ENCODE measurements at places on chromosomes 2 and 18.

- DNase-seq, result no peak
These were observed 107.6 kb downstream of the NRP2 start for GRCh38 chr2:205789906-205790305.

GRCh38 chr2:126898636-126899035 lies at the start of gene TEX51:
Gene TEX51, plus strand, starts transcription at chr2:126898890. Its CDS starts 29 bp downstream, at chr2:126898919.
- DNase-seq, result no peak

- no peak for DNase-seq
These were observed 10.5 kb upstream of the TNS1 start for GRCh38 chr2:218013289-218013688.

- DNase-seq, result no peak
These were observed 102.0 kb upstream of the TMEM200C start for GRCh38 chr18:5997361-5997760.

DNA sequence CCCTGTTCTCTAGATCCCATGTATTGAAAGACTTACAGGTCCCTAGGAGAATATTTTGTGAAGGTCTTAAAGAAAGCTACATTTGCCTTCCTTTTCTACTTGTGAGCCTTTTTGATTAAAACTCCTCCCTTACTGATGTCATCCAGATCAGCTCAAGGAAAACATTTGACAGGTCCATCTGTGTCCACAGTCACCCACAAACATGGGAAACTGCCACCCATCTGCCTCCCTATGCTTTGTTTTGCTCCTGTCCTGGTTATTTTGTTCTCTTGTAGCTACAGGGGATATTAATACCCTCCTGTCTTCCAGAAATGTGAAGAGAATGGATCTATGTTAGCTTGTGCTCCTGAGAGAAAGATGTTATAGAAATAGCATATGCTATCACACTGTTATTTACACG lies 203.6 kb upstream of the GALNT5 start:
- no peak for DNase-seq

DNA sequence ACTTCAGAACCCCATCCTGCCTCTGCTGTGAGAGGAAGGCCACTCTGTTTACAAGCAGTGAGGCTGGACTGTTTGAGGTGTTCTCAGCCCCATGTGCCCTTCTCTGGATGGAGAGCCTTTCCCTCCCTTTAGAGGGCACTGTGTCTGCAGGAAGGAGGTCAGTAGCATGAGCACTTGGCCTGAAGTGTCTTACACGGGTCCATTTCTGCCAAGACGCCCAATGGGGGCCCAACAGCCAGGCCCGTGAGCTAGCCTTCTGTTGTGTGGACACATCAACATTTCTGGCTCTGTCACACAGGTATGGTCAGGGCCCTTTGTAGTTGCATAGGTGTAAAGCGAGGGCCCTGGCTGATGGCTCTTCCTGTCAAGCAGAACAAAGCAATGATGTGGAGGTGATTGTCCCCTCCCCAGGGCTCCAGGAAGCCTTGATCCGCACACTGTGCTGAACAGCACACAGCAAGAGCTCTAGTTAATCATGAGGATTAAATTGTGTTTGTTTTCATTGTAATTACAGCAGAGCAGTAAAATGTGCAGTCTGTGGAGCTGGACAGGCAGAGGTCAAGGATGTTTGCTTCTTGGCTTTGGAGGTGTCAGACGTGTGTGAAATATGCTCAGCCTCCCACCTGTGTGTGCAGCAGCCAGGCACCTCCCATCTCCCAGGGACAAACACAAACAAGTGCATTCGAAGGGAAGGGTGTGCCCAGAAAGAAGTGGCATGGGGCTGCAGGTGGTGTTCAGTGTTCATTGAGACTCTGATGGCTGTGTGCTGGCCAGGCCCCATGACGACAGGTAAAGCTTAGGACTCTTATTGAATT lies 132.1 kb downstream of the SH3RF3 start:
- no peak for DNase-seq

DNA sequence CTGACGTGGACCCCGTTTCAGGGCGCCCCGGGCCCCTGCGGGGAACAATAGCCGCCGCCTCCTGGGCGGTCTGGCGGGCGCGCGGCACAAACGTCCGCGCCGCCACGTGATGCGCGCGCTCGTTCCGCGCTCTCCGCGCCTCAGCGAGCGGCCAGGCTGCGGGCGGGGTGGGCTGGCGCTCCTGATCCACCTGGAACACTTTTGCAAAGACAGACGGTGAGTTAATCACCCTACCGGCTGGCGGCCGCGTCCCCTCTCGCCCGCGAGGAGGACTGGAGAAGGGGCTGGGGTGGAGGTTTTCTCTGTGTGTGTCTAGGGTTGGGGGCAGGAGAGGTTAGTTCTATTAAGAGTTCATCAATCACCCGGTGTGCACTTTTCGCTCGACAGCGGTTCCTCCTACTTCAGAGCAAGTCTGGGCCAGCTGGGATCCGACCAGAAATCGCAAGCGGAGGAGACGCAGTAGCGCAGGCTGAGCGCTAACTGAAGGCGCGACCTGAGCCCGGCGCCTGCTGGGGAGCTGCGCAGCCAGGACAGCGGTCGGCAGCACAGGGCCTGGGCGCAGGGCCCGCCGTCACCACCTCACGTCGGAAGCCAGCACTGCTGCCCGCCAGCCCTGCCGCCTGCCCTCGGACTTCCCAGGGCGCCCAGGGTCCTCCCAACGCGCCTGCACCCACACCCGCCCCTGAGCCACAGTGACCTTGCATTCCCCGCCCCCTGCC lies 10.3 kb upstream of the HOXD1 start:
- DNase-seq, result no peak

- DNase-seq, result no peak
These were observed 287.0 kb upstream of the CCDC68 start for GRCh38 chr18:55246278-55246677.

- no peak for DNase-seq
These were observed 62.3 kb downstream of the SPTBN1 start for GRCh38 chr2:54518430-54518829.

DNA sequence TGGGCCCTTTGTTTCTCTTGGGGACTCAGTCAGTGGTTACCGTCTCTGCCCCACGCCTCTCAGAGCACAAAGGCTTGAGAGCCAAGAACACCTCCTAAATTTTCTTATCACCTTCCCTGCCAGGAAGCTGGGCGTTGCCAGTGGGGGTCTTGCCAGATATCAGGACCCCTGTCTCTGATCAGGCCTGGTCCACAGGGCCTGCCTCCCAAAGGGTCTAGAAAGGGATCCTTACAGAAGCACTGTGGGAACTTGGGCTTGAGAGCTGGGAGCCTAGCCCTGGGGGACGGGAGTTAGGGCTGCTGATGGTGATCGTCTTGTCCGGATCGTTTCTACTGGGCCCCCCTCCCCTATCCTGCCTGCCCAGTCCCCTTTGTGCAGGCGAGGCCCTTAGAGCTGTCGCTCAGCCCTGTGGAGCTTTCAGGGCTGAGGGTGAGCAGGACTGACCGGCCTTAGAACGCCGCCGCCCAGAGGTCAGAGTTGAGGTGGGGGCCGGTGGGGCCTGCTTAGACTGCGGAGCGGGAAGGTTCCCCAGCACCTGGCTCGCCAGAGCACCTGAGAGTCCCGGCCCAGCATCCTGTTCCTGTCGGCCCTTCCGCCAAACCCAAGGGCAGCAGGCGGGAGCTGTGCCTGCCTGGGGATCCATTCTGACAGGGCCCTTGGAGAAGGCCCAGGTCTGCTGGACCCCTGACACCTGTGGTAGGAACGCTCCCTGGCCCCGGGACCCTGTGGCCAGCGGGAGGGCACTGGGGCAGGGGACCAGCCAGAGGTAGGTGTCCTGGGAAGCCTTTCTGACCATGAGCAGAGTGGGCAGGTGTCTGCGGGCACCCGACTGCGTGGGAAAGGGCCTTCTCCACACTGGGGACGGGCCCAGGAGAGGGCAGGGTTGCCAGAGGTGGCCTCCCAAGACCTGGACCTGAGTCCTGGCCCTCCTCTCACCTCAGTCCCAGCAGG lies 956 bp downstream of the ESPNL start:
- peak; percentile 12 for DNase-seq

DNA sequence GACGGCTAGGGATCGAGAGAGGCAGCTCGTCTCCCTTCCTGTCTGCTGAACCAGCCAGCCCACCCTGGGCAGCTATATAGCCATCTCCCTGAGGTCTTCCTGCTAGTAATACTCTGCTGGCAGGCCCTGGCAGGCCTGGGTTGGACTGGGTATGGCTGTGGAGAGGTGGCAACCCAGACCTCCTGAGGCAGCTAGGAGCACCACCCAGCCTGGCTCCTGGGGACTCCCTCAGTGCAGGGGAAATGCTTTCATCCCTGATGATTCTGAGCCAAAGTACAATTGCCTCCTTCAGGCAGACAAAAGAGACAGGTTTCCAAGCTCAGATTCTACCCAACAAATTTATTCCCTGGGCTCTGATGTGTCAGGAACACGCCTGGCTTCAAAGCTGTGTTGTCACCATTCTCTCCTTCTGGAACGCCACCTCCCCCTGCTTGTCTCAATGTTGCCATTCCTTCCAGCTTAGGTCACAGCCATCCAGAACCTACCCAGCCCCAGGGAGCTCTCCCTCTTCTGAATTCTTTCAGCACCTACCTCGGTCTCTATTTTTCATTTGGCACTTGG lies 4.7 kb upstream of the DNAJB2 start:
- no peak for DNase-seq

DNA sequence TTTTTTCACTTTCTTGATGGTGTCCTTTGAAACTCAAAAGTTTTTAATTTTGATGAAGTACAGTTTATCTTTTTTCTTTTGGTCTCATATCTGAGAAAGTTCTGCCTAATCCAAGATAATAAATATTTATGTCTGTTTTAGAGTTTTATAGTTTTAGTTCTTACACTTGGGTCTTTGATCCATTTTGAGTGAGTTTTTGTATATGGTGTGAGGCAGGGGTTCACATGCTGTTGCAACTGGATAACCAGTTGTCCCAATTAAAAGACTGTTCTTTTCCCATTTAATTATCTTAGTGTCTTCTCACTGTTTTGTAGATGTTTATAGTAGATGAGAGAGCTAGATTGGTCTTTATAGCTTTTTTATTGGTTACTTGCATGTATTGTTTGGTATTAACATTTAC lies 43.6 kb downstream of the TET3 start:
- DNase-seq, result no peak

DNA sequence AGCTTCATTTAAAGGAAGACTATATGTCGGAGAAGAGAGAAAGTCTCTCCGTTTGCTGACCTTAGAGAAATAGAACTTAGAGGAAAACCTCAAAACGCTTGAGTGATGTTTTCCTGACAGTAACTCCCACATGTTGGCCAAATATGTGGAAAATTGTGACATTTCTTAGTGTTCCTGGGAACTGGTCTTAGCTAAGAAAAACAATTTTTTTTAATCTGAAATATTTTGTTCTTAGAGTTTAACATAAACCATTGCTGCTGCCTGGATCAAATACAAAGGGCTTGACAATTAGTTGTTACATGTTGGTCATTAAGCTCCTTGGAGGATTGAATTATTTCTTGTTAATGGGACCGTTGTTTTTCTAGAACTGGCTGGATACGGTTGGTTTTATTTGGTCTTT lies 16.3 kb downstream of the DYNC2LI1 start:
- DNase-seq, result no peak
